NCI-H526 treated with DMSO at 0.1 percent for 48 hours (cell line): ENCODE measurements at places on chromosomes 4 and X.

DNA sequence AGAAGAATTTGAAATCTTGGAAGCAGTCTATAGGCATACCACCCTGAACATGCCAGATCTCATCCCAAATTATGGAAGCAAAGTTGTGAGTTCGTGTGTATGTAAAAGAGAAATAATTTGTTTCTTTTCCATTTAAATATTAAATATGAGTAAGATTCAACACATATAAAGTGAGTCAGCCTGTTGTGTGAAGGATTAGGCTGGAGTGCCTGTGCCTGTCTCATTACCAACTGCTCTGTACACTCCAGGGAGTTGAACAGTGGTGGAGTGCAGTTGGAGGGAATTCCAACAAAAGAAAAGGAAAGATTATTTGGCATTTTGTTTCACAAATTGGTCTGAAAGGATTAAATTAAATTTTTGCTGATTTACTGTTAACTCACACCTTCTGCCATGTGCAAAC is 435.6 kb downstream of the FAT4 start:
- DNase-seq: no peak

GRCh38 chr4:14302021-14302420 is 674.5 kb upstream of the BOD1L1 start:
- DNase-seq: no peak

GRCh38 chrX:136850441-136851175 is 29.9 kb downstream of the RBMX start:
- DNase-seq: no peak

- no peak for DNase-seq
Observed at GRCh38 chr4:77025643-77026321, 50.0 kb downstream of the CCNI start.

- DNase-seq: peak; percentile 19
Observed at GRCh38 chr4:72295966-72296557, 264.3 kb downstream of the NPFFR2 start.
